LHCN-M2 (cell line): ENCODE measurements at places on chromosomes 3 and 15.

GRCh38 chr15:70062321-70062956 is 35.3 kb downstream of the TLE3 start:
- DNase-seq, result no peak

GRCh38 chr15:78307976-78308375 is 8.6 kb upstream of the SKIC8 start:
- no peak for DNase-seq

GRCh38 chr3:4546346-4547178 is 53.4 kb downstream of the ITPR1 start:
- DNase-seq, result no peak

GRCh38 chr3:28290863-28291300 is 49.5 kb downstream of the CMC1 start:
- no peak for DNase-seq

DNA sequence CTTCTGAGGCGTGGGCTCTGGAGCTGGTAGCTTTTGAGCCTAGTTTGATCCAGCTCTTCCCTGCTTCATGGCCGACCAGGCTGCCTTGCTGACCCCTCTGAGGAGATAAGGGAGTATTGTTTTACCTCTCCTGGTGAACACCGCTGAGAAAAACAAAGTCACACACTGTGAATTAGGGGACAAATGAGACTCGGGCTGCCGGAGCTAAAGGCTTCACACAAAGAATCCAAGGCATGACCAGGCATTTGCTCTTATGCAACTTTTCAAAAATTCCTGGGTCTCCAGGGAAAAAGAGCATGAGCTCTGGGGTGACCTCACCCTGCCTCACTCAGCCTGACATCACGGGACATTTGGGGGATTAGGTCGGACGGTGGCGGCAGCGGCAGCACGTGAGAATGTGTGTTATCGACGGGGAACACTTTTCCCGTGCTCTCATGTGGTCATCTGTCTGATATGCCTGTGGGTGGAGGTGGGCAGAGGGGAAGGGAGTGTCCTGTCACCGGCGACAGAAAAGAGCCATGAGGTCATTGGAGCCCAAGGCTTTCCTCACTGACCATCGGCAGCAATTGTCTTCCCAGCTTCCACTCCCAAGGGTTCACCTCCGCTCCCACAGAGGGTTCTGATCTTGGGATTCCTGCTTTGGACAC is 61.0 kb downstream of the TMEM44 start:
- peak; percentile 97 for DNase-seq

DNA sequence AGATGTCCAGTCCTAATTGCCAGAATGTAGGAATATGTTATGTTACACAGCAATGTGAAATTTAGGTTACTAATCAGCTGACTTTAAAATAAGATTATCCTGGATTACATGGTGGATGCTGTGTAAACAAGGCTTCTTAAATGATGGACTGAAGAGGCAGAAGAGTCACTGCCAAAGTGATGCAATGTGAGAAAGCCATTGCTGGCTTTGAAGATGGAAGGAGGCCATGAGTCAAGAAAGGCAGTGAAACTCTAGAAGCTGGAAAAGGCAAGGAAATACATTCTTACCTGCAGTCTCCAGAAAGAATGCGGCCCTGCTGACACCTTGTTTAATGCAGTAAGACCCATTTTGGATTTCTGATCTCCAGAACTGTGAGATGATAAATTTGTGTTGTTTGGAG is 179.1 kb upstream of the ZPLD1 start:
- no peak for DNase-seq

DNA sequence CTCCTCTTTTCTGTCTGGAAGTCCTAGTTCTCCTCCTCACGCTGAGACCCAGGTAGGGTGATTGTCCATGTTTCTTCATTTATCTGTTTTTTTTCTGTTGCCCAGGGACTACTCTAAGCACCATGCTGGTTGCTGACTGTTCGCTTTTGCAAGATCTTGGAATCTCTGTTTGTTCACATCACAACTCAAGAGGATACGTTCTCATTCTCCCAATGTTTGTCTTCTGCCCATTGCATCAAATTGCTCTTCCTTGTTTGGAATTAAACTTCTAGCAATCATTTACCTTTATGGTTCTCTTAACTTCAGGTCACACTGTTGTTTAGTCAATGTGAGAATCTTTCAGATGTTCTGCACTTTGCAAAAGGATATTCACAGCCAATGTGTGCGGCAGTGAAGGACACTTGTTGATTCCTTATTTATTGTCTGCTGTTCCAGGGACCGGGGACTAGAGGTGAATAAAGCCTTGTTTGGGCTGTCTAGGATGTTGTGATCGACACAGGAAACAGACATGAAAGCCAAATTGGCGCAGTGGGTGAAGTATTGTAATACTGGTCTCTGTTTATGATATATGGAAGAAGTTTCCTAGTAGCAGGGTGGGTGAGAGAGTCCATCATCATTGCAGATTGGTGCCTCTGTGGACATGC is 24.5 kb downstream of the LPP start:
- no peak for DNase-seq

- DNase-seq, result peak; percentile 69
Observed at GRCh38 chr3:32176989-32177701, 61.3 kb upstream of the CMTM8 start.

- DNase-seq, result no peak
Observed at GRCh38 chr3:38811822-38812221, 4.2 kb downstream of the SCN10A start.

DNA sequence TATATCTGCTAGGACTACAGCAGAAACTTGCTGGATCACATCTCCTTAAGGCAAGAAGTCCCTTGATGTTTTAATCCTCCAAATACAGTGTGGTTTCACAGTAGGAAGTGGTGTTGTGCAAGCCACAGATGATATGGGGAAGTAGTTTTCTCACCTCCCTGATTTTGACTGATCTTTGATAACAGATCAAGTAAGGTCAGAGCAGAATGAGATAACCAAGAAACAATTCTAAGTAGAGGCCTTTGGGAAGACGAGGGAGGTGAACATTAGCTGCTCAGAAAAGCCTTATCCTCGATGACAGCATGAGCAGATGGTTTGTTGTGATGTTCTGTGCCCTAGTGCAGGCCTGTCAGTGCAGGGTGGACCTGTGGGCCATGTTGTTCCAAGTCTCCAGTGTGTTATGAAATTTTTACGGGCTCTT is 61.3 kb downstream of the RIOX2 start:
- no peak for DNase-seq
